Mesothelial cell of epicardium (in vitro differentiated cells): ENCODE measurements at places on chromosomes 13 and 19.

DNA sequence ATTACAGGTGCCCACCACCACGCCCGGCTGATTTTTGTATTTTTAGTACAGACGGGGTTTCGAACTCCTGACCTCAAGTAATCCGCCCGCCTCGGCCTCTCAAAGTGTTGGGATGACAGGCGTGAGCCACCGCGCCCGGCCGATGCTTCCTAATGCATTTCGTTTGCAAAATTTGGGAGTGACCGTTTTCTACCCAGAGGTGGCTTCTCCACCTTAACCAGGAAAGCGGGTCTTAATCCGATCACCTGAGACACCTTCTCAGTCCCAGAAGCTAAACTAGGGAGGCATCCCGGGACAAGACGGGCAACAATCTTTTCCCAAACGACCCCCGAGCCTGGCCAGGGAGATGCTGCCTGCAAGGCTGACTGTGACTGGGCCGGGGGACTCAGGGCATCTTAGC lies 14.8 kb upstream of the MATK start:
- DNase-seq: no peak

- no peak for DNase-seq
Measured at GRCh38 chr13:95643936-95644598, 439 bp downstream of the DZIP1 start.

DNA sequence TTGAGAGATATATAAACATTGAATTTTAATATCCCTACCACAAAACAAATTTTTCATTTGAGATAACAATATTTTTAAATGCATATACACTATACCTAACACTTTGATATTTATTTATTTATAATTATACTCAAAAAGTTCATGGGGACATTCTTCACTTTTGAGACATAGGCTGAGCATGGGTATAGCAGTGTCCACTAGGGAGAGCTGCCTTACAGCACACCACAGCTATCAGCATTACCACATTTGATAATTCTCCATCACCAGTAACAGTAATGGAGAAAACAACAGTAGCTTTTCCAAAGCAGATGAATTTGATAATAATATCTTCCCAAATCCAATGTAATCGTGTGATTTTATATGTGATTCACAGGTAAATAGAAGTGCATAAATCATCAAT lies 626.1 kb downstream of the DACH1 start:
- DNase-seq: no peak

DNA sequence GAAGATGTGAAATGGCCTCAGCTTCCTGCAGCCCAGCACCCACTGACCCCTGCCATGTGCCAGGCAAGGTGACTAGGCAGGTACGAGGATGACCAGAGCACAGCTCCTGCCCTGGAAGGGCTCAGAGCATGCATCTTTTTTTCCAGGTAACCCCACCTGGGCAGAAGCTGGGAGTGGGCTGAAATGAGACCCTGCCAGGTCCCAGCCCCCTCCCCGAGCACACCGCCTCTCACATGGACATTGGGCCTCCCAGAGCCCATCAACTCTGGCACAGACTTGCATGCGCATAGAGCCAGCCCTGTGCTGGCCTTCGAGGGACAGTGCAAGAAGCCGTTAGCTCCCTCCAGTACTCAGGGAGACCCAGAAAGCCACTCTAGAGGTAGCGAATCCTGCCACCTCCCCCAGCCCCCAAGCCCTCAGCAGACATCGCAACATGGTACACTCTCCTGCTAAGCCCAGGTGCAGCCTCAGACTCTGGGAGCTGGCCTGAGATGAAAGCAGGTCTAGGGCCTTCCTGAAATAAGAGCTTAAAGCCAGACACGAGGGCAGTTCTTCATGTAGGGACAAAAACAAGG lies 8.9 kb upstream of the VSTM2B start:
- no peak for DNase-seq

GRCh38 chr13:111249637-111250360 lies 70.6 kb upstream of the TEX29 start:
- no peak for DNase-seq

DNA sequence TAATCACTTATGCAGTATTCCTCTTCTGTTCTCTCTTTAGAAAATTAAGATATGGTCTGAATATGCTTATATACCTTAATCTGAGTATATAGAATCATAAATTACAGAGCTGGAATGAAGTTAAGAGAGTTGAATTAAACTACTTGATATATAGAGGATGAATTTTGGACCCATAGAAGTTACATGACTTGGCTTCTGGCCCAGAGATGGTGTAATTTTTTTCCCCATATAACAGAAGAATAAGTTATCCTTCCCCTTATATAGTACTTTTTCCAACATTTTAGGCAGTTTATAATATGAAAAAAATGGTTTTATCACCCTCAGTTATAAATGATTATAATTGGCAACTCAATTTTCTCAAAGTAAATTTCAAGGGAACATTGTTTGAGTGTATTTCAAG lies 616.3 kb downstream of the TBC1D4 start:
- DNase-seq: no peak

GRCh38 chr19:51749979-51750378 lies 1.7 kb downstream of the FPR1 start:
- no peak for DNase-seq

DNA sequence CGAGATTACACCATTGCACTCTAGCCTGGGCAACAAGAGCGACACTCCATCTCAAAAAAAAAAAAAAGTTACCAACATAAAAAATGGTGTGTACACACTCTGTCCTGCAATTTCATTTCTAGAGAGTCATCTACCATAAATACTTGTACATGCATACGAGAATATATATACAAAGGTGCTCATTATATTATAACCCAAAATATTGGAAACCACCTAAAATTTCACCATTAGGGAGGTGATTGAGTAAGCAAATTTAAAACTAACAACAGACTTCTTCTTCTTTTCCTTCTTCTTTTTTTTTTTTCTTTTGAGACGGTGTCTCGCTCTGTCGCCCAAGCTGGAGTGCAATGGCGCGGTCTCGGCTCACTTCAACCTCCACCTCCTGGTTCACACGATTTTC lies 7.4 kb upstream of the C5AR1 start:
- no peak for DNase-seq

GRCh38 chr13:110108348-110109139 lies 198.4 kb downstream of the COL4A1 start:
- peak; percentile 50 for DNase-seq

- DNase-seq: no peak
Measured at GRCh38 chr19:11421371-11422098, 2.4 kb upstream of the RGL3 start.

- no peak for DNase-seq
Measured at GRCh38 chr13:48873081-48873480, 102.6 kb upstream of the FNDC3A start.

DNA sequence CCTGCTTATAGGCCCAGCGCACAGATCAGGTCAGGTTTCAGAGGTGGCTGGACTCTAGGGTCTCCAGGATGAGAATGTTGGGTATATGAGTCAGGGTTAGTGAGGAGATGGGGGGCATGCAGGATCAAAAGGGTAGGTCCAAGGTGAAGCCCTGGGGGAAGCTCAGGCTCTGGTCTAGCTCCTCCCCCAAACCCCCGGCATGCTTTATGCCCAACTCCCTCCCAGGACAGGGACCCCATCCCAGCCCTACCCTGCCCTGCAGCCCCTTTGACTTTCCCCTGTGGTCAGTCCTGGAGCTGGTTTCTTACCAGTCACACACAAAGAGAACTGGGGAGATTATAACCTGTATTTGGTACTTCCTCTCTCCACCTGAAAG lies 9.8 kb upstream of the CEACAM18 start:
- no peak for DNase-seq

DNA sequence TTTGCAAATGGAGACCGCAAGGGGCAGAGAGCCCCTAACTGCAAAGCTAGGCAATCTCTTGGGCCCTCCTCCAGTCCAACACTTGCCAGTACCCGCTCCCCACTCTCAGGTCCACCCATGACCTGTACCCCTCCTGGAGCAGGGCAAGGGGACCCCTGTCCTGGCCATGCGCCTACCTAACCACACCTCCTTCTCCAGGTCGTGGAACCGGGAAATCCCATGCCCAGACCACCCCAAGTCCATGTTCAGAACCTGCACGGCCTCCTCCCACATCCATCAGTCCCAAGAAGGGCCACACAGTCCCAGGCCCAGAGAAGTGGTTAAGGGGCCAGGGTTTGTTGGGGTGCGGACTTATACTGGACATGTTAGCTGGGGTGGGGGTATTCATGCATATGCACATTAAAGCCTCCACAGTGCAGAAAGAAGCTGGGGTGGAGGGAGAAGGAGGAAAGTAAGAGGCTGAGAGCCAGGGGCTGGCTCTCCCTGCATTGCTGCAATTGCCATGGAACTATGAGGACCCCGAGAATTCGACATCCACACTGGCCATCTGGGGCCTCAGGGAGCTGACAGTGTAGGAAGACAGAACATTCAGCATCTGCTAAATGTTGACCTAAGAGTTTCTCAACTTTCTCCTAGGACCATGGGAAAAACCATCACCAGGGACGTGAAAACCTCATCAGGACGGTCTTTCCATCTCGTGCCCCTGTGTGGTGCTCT lies 39.0 kb downstream of the HSPH1 start:
- no peak for DNase-seq

DNA sequence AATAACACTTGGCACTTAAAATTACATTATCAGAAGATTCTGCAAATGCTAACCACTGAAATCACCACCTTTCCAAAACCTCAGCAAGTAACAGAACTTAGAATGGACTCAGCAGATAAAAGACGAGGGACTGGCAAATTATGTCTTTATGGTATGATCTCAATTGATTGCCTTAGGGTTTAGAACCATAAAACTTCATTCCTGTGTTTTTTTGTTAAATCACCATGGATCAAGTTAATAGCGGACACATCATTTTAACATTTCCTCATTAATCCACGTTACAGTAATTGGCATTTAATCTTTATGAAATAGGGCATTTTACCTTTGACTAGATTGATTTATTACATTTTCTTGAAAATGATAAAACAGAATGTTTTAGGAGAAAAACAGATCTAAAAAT lies 2070.3 kb downstream of the PCDH9 start:
- no peak for DNase-seq

DNA sequence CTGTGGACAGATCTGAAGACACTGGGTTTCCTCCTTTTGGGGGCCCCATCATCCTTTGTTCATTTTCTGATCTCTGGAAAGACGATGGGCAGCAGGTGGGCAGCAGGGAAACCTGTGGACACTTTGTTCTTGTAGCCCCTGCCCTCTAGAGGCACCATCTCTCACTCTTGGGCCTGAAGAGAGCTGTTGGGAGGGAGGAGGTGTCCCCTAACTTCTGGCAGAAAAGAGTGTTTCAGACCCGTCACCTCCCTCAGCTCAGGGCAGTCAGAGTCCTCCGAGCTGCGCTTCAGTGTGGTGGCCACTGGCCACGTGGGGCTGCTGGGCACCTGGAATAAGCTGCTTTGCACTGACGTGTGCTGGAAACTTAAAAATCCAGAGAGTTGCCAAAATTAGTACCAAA lies 26.9 kb upstream of the RNF17 start:
- no peak for DNase-seq

DNA sequence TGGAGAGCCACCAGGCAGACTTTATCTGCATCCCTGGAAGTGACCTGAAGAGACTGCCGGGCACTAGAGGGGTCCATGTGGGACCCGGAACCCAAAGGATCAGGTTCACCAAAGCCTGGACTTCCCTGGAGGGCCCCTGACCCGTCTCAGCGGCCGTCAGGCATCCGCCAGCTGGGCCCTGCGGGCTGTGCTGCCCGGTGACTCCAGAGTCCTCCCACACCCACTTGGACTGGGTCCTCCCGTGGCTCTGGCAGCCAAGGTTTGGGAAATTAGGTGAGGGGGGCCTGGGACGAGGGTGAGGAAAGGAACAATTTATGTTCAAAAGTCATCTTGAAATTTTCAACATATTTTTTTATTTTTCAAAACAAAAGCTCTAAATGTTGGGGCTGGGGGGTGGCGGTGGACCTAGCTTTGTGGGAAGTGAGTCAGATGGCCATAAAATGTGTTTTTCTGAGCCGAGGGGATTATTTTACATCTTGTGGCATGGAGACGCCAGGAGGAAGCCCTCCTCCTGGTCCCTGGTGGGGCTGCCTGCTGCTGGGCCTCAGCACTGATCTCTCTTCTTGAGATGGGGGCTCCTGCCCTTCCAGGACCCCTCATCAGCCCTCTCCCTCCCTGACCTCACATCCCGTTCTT lies 20.2 kb downstream of the CEBPA start:
- no peak for DNase-seq

DNA sequence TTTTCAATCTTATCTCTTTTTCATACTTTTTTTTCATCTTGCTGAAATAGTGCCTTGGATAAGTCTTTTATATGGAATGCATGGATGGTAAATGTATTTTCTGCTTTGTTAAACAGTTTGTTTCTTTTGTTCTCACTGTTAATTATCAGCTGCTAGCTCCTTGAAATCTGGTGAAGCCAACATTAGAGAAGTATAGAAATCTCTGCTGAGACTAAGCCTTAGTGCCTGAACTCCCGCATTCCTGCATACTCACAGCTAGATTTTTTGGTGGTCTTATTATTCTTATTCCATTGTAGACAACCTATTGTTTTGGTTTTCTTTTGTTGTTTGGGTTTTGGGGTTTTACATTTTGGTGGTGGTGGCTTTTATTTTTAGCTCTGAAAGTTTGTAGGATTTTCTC lies 48.4 kb downstream of the DNAJC15 start:
- no peak for DNase-seq

DNA sequence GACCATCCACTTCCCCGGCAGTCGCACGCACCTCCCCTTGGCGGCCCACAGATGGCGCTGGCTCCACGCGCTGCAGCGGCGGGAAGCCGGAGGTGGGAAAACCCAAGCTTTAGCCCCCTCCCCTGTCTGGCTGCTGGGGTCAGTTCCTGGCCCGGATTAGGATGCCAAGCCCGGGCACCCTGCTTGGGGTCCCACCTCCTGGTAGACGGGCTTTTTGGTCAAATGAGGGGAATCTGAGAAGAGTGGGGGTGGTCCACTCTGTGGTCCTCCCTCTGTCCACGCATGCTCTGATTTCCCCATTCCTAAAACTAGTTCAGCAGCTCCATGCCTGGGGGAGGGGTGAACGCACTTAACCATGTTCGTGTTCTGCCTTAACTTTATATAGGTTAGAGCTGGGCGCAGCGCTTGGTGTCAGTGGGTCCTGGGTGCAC lies 8.1 kb upstream of the ADGRE2 start:
- no peak for DNase-seq
